ENCODE measurements at places on chromosomes 2 and 18.

GRCh38 chr18:46939998-46940571, 22.7 kb downstream of the KATNAL2 start:
- no peak for DNase-seq

- no peak for DNase-seq
These were observed 105.3 kb downstream of the PARD3B start for GRCh38 chr2:204650611-204651010.

DNA sequence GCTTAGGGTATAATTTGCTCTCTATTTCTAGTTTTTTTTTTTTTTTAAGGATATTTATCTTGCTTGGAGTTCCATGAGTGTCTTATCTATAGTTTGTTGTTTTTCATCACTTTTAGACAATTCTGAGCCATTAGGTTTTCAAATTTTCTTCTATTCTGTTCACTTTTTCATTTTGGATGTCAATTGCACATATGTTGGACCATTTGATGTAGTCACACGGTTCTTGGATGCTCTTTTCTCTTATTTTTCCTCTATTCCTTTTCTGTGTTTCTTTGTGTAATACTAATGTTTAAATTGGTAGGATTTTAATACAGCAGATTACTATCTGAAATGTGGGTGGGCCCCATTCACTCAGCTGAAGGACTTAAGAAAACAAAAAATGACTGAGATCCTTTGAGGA, 292.6 kb downstream of the CALCRL start:
- DNase-seq = no peak

DNA sequence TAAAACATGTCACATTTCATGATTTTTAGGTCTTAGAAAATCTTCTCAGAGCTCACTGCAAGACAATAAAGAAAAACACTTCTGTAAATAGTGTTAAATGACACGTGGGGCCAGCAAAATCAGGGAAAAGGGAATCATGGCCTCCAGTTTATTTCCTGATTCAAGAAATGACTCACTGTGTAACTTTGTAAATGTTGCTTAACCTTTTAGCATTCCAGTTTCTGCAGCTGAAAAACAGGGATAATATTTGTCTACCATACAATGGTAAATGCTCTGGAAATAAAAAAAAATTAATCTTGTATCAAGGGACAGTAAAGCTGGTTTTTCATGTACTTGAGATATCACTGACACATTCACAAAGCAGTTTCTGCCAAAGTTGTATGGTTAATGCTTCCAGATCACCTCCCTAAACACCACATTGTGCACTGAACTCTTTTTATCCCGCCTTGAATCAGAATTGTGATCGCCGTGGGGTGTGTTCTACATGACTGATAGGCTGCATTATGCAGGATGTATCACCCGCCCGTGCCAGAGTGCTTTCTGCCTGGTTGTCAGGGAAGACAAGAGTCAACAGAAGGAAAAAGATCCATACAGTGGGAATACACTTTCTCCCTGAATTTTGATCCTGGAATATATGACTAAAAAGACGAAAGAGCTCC, 238.8 kb downstream of the IKZF2 start:
- no peak for DNase-seq

DNA sequence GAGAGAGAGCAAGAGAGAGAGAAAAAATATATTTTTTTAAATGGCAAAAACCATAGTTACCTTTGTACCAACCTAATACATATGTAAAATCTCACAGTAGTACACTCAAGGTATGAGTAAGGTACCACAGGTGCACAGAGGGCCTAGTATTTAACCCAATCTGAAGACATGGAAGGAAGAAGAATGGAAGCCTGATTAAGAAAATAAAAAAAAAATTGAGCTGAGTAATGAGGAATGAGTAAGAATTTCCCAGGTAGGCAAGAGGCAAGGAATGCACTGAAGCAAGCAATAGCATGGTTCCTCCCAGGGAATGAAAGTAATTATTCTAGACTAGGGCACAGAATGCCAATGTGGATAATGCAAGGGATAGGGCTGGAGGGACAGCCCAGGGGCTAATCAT, 294.2 kb downstream of the FIGN start:
- no peak for DNase-seq

DNA sequence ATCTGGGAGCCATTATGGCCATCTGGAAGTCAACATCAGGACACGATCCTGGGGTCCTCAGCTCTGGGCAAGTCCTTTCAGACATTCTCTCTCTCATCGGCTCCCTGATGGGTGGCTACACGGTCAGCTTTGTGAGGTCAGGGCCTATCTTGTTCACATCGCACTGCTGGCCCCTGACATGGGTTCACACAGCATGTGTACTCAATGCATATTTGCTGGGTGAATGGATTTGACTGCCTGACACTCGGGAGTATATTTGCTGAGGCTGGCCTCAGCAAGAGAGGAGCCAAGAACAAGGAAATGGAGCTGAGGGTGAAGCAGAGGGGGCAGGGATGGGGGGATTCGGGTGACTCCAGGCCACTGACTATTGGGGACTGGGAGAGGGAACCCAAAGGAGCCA, 50.5 kb downstream of the SLC4A5 start:
- DNase-seq = no peak

GRCh38 chr2:43363120-43363519, 136.7 kb upstream of the ZFP36L2 start:
- no peak for DNase-seq

DNA sequence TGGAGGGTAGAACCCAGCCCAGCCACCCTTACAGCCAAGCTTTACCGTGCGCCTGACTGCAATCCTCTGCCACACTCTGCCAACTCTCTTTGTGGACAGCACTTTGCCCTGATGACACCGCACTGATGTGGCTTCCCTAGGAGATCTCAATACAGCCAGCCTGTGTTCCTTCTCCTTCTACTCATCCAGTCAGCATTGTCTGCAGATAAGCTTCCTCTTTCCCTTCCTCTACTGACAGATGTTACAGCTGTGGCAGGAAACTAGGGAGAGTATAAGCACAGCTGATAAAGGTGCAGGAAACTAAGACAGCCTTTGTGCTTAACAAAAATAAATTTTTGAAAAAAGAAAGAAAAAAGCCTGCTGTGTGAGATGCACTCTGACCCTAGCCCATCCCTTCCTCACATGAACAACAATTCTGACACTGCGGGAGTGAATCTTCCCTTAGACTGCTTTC, 25.0 kb downstream of the CEP68 start:
- DNase-seq = no peak

DNA sequence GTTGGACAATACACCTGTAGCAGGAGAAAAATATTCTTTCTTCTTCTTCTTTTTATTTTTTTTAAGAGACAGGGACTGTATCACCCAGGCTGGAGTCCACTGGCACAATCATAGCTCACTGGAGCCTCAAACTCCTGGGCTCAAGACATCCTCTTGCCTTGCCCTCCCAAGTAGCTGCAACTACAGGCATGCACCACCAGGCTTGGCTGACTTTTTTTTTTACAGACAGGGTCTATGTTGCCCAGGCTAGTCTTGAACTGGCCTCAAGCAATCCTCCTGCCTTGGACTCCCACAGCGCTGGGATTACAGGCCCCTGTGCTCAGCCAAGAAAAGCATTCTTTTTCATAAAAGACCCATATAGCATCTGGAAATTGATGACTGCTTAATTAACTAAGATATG, 17.1 kb upstream of the ARHGAP28 start:
- no peak for DNase-seq

DNA sequence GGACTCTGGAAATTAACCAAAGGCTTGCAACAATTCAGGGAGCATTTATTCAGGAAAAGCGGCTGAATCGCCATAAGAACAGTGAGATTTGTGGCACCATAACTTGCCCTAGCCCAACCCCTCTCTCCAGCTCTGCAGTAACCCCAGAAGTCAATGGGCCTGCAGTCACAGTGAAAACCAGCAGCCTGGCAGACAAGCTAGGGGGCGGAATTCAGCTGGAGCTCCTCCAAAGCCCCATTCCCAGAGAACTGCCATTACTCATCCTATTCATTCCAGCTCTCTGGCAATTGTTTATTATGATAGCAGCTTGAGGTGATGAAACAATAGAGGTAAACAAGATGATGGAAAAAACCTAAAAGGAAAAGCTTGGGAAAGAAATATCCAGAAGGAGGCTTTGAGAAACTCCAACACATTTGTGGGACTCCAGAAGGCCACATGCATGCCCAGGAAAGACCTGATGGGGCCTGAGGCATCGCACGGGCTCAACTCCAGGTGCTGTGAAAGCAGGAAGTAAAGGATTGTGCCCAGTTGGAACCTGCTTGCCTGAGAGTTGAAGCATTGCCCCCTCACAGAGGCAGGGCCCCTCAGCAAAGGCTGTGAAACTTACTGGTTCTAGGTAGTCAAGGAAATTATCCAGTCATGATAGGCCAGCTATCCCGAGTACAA, 126.7 kb downstream of the TWIST2 start:
- no peak for DNase-seq

DNA sequence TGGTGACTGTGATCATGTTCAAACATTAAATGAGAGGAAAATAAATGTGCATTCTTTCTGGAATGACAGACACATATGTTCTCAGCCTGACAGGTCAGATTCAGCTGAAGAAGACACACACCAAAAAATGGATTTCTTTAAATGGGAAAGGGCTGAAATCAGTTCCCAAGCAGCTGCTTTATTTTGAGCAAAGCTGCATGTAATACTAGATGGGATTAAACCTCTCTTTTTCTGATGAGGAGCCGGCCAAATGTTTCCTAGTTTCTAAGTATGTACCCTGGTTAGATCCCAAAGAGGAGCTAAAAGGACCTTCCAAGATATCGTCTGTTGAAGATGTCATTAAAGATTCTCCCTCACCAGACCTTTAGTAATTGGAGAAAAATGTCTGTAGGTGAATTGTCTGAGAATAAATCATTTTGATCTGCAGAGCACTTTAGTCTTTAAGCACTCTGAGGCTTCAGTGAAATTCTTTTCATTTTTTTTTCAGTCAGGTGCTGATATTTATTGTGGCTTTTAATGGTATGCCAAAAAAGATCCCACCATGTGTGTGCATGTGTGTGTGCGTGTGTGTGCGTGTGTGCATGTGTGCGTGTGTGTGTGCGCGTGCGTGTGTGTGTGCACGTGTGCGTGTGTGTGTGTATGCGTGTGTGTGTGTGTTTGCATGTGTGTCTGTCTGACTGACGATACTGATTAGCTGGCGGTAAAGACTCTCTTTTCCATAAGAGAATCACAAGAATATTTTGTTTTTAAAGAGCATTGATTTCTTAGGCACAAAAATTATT, 175.8 kb downstream of the IRS1 start:
- no peak for DNase-seq

DNA sequence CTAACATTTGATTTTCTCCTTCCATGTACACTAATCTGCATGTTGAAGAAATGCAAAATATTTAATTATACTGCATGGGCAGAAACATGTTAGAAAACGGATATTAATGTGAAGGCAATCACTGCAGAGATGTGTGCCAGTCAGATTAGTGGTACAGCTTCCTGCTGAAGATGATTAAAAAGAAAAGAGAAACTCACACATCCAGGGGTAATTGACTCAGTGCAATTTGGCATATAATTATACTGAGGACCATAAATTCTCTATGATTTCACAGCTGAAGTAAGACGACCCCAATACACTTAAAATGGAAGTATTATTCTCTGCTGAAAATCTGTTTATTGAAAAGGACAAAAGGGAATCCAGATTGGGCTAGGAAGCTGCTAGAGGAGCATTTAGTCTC, 243.4 kb downstream of the TGIF1 start:
- no peak for DNase-seq

DNA sequence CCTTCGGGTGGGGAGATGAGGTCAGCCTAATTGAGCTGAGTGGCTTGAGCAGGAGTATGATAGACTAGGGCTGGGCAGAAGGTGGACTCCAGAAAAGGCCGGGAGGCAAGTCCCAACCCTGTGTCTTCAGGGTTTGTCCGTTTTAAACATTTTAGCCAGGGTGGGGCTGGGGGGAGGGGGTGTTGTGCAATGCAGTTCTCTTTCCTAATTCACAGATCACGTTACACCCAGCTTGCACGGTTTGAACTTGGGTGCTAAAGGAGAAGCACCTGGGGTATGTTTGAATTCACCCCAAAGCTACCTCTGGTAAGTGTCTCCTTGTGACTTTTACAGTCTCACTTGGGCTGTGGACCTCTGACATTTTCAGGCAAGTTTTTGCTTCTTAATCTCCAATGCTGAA, 233.3 kb downstream of the AGAP1 start:
- DNase-seq = no peak

DNA sequence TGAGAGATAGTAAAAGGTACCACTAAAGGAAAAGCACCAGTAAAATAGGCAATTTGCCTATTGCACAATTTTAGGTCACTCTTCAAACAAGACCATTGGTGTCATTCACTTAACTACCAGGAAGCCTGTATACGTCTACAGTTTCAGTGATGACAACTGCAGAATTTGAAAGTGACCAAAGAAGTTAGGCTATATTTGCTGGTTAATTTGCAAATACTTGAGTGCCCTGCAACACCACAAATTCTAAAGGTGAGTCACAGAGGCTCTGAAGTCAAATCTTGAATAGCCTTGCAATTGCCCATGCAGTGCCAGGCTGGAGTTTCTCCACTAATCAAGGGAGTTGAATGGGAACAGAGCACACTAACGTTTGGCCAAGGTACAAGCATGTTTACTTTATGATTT, 128.7 kb upstream of the CCDC68 start:
- no peak for DNase-seq

DNA sequence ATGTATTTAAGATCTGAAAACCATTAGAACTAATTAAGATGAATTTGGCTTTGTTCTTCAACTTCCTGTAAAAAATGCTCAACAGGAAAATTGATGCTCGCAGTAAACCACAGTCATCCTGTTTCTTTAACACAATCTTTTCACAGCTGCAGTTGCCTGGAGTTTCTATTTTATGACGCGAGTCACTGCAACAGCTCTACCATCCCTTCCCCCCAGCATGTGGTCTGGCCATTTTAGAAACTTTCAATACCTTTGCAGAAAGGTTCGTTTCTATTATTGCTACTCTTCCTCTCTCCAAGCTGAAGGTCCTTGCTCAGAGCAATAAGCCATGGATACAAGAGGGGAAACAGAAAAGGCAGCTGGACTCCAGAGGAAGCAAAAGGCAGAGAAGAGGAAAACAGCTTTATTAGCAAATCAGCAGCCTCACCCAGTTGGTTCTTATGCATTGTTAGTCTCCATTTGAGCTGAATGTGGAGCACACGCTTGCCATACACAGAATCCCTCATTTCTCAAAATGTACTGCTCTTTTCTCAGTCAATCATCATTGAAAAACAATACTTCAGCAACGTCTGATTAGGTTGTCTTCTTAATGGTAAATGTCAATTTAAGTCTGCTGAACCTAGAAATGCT, 3.9 kb downstream of the WIPF1 start:
- DNase-seq = peak; percentile 58

Data from stimulated activated CD4-positive, alpha-beta T cell treated with anti-CD3 and anti-CD28 coated beads, Interleukin-2, amount 100 ng/mL, for 24 hours (primary cell).